HuH-7 (cell line): ENCODE measurements at places on chromosomes 12 and 14.

DNA sequence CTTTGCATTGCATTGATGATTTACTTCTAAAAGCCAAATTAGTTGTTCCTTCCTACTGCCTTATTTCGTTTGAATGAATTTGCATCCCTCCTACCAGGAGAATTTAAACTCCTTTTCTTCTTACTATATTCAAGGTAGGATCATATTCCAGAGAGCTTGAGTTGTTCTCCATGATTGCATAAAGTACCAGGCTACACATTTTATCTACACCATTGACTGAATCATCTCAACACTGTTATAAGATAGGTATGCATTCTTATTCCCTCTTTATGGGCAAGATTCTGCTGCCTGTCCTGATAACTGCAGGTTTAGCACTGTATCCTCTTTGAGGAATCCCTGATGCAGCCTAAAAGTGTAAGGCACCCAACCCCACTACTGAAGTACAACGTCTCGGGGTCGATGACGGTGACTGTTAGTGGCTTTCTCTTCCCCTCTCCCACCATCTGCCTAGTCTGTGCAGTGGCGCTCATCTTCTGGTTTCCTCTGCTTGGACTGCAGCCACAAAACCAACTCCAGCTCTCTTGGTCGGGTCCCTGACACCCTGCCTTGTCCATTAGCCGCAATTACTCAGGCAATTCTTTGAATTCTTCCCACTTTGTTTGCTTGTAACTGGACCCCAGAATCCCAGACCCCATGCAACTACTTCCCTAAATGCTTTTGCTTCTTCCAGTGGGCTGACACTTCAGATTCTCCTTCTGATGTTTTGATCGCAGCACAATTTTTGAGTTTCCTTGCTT, 44.4 kb upstream of the STXBP6 start:
- no peak for DNase-seq

DNA sequence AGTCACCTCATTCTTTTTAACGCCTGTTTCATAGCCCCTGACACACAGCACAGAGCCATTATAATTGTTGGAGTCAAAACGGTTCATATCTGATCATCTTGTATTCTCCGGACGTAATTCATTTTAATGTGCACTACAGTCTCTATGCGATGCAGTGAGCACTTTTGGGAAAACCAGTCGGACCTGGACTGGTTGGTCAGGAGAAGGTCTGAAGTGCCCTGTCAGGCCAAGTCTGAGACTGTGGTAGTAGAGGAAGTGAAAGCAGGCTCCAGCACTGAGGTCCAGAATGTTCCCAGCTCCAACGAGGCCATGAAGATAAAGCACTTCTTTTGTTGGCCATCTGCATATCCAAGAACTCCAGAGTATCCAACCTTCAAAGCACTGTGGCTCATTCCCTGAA, 117.1 kb upstream of the NCOR2 start:
- no peak for DNase-seq

DNA sequence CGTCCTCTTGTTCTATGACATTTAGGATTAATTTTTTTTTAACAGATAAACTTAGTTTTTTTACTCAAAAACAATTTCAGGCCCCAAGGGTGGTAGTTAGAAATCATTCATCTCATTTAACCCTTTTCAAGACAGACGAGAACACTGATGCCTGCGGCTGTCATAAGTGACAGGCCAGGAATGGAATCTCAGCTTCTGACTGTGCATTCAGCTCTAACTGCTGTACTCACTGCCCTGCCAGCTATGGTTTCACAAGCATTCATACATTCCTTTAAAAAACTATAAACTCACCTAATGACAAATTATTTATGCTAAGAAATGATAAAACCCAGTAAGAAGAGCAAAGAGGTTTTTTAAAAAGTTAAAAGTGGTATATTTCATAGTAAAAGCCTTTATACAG, 8.8 kb downstream of the DENND5B start:
- no peak for DNase-seq

DNA sequence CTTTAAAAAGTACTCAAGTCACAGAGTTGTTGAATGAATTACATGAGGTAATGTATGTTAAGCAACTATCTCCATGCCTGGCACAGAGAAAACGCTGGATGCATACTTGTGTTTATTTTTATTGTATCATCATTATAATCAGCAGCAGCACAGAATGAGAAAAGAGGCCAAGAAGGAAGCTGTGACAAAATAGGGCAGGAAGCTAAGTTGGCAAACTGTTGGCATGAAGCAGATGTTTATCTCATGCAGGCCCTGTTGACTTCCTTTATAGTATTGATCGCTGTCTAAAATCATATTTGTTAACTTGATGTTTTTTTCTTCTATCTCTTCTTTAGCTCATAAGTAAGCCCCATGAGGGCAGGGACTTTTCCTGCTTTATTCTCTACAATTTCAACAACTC, 466.6 kb downstream of the TRHDE start:
- no peak for DNase-seq

GRCh38 chr12:76272287-76272686, 75.9 kb downstream of the BBS10 start:
- DNase-seq = no peak

- no peak for DNase-seq
Observed at GRCh38 chr12:106971065-106971464, 15.4 kb downstream of the TMEM263 start.

- no peak for DNase-seq
Observed at GRCh38 chr14:69797573-69798338, 715 bp upstream of the SLC10A1 start.

DNA sequence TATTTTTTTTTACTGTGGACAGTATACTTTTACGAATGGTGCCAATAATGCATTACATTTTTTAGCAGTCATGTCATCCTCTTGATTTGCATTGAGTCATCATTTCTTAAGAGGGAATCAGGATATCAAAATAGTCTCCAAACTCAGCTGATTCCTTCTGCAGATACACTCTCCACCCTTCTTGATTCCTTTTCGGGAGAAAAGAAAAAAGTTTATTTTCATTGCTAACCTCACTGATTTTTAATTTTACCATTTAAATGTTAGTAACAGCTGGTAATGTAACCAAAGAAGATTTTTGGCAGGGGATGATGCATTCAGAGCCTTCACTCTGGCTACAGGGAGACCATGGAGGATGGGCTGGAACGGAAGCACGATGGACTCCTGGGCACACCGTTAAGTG, 47.5 kb downstream of the MRPL42 start:
- no peak for DNase-seq

- DNase-seq = no peak
Observed at GRCh38 chr12:101238306-101238705, 28.3 kb upstream of the SLC5A8 start.

- DNase-seq = no peak
Observed at GRCh38 chr12:127655691-127656090, 611.3 kb upstream of the TMEM132C start.

- no peak for DNase-seq
Observed at GRCh38 chr12:57535764-57536596, 11.0 kb downstream of the DCTN2 start.

DNA sequence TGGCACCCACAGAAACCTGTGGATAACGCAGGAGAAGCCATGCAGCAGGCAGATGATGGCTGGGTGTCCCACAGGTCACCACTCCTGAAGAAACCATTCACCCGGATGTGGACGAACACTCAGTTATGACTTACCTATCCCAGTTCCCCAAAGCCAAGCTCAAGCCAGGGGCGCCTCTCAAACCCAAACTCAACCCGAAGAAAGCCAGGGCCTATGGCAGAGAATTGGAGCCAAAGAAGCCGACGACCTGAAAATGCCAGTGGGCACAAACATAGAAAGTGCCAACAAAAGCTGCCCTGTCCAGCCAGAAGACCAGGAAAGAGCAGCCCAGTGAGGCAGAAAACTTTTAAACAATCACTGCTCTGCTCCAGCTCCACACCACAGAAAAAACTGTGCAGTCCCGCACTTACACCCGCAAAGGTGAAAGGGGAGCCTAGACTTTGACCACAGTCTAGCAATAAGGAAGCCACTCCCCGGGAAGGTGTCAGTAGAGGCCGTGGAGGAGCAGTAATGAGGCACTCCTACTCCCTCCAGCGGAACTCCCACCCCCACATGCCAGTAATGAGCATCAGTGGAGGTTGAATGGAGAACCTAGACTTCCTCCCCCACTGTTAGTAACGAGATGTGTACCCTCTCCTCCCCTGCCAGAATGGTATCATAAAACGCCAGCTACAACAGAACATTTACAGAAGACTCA, 6.0 kb upstream of the ACVRL1 start:
- DNase-seq = no peak

DNA sequence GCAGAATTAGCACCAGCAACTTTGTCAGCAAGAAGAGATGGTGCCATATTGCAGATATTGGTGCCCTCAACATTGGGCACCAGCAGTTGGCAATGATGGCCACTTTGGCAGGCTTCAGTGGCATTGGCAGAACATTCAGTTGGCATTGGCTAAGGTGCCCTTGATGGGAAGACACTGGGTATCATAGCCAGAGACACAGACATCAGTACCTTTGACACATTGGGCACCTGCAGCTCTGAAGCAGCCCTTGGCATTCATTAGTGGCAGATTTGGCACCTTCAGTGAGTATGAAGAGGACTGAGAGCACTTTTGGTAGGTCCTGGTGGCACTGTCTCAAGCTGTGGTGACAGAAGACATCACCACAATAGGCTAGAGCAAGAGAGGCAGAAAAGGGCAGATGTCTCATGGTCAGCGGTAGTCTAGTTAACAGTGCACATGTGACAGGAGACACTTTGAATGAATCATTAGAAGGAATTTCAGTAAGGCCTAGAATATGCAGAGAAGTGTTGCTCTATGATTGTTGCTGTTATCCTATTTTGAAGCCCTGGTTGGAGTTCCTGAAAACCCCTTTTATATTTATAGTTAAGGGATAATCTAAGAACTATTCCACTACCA, 422.2 kb downstream of the APAF1 start:
- DNase-seq = no peak

DNA sequence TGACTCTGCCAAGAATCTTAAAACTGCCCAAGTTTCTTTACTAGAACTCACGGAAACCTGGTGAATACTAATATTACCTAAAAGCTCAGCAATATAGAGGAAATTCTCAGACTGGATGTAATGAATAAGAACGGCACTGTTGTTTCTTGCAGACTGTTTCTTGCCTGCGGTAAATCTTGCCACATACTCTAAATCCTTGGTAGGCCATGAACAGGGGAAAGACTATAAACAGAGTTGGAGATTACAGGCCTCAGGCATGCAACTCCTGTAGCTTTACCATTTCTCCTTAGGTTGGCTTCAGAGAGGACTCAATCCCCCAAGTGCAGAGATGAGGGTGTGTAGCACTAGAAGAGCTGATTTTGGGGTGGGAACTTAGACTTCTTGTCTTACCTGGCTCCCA, 1.1 kb downstream of the ALDH6A1 start:
- no peak for DNase-seq

DNA sequence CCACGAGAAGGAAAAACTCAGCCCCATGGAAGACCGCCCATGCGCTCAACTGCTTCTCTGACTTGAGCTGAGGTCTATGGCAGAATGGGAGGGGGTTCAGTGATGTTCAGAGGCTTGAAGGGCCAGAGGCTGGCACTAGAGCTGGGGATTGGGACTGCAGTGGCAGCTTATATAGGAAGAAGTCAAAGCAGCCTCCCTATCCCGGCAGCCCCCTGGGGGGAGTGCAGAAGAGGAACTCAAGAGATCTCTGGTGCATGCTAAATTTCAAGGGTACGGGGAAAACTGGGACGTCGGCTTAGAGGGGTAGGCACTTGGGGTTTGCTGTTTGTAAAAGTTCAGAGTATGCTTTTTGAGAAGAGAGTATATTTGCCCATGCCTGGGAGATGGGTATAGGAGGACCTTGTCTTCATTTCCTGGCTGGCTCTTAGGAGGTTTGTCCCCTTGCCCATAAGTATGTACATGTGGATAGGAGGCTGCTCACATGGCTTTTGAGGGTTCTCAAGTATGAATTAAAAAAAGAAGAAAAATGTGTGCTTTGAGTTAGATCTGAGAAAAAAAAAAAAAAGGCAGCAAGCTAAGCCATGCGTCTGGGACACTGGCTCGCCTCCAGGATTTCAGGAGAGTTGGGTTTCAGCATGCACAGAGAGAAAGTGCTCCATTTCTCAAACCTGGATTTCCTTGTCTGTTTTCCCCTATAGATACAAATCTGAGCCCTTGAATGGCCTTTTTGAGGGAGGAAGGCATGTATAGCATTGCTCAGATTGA, 3.2 kb upstream of the MEG3 start:
- no peak for DNase-seq

- no peak for DNase-seq
Observed at GRCh38 chr12:131640525-131640924, 70.4 kb upstream of the SFSWAP start.

DNA sequence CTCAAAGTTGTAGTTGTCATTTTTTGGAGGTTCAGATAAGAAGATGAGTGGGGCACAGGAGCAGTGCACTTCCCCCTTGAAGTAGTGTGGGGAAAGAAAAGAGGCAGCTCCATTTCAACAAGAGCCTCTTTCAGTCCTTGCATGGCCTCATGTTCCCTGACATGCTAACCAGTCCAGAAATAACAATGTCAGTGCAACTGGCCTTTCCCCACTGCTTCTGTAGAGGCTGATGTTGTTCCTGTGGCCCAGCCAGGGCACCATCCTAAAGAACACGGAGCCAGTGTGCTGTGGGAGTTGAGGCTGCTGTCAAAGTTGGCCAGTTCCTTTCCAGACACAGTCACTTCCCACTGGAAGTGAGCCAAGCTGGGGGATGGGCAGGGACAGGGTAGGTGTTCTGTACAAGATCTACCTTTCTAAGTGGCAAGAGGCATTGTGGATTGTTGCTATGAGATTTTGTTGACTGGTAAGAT, 77.7 kb upstream of the SLC38A2 start:
- no peak for DNase-seq
